EL (cell line): ENCODE measurements at places on chromosomes 1 and 21.

DNA sequence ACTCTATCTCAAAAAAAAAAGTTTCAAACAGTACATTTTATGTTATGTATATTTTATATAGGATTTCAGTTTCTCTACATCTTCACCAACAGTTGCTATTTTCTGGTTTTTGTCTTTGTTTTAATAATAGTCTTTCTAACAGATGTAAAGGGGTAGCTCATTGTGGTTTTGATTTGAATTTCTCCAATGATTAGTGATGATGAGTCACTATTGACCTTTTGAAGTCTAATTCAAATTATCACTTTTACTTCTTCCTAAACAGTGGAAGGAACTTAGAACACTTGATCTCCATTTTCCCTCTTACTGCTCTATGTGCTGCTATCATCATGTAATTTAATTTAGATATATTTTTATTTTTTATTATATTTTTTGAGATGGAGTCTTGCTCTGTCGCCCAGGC, 31.7 kb upstream of the SHCBP1L start:
- DNase-seq, result no peak

GRCh38 chr1:234589064-234589800, 20.7 kb downstream of the IRF2BP2 start:
- no peak for DNase-seq

- DNase-seq, result peak; percentile 9
These were observed 12.0 kb downstream of the OR2M4 start for GRCh38 chr1:248243204-248243603.

- no peak for DNase-seq
These were observed 96.8 kb upstream of the PALMD start for GRCh38 chr1:99548943-99549605.

DNA sequence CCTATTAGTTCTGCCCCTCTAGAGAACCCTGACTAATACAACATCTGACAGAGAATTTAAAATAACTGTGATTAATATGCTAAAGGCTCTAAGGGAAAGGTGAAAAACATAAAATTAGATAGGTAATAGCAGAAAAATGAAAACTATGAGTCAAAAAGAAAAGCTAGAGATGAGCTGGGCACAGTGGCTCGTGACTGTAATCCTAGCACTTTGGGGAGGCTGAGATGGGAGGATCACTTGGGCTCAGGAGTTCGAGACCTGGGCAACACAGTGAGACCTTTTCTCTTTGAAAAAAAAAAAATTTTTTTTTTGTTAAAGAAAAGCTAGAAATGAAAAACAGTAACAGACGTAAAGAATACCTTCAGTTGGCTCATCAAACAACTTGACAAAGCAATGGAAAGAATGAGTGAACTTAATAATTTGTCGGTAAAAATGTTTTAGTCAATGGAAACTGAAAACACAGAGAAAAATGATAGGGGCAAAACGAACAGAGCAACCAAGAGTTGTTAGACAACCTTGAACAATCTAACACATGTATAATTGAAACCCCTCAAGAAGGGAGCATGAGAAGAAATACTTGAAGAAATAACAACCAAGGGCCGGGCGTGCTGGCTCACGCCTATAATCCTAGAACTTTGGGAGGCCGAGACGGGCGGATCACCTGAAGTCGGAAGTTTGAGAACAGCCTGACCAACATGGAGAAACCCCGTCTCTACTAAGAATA, 132.9 kb upstream of the GFI1 start:
- DNase-seq, result no peak

- no peak for DNase-seq
These were observed 2.1 kb downstream of the RCOR3 start for GRCh38 chr1:211261229-211261628.

DNA sequence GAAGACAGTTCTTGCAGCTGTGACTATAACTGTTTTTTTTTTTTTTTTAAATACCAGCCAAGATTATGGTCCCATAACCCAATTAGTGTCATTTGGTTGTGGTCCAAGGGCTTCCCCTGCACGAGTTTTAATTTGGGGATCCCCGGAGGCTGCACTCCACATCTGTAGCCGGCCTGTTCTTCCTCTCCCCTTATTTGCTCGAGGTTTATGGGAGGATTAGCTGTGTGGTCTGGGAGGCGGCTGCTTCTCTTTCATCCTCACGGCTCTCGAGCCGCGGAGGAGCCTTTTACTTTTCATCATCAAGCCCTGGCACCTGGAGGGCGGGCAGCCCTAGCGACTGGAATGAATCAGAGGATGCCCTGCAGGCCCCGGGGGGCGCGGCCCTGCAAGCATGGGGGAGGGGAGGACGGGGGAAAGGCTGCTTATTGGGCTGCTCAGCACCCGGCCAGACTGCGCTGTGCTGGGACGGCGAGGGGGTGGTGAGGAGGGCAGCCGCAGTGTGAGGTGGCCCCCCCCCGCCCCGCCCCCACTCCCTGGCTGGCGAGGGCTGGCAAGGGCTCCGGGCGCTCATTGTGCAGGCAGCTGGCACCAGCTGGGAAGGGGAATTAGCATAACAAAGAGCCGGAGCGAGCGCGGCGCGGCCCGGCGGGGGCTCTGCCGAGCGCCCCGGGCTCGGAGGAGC, 18.5 kb downstream of the SERTAD4 start:
- peak; percentile 58 for DNase-seq

DNA sequence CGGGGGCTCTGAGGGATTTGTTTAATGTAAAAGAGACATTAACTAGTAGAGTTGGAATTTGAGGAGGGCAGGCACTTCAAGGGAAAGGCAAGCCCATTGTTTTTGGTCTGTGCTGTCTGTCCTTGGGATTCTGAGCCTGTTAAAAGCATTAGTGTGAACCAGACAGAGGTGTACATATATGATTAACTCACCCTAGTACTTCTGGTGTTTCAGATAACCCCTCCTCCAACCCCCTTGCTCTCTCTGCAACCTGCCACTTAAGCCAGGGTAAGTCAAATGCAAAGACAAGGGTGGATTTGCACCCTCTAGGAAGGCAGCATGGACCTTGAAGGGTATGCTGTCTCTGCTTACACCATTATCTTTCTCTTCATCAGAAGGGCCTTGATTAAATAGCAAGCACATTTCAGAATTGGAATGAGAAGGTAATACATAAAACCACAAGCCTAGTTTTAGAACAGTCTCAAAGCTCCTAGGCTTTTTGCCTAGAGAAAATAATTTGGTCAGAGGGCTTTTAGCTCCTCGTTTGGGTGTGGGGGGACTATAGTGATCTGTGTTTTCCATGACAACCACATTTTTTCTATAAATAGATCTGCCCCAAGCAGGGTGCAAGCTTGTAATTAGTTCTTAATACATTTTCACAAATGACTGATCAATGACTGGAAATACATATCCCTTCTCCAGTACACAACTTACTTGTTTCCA, 120.7 kb upstream of the SGIP1 start:
- no peak for DNase-seq

DNA sequence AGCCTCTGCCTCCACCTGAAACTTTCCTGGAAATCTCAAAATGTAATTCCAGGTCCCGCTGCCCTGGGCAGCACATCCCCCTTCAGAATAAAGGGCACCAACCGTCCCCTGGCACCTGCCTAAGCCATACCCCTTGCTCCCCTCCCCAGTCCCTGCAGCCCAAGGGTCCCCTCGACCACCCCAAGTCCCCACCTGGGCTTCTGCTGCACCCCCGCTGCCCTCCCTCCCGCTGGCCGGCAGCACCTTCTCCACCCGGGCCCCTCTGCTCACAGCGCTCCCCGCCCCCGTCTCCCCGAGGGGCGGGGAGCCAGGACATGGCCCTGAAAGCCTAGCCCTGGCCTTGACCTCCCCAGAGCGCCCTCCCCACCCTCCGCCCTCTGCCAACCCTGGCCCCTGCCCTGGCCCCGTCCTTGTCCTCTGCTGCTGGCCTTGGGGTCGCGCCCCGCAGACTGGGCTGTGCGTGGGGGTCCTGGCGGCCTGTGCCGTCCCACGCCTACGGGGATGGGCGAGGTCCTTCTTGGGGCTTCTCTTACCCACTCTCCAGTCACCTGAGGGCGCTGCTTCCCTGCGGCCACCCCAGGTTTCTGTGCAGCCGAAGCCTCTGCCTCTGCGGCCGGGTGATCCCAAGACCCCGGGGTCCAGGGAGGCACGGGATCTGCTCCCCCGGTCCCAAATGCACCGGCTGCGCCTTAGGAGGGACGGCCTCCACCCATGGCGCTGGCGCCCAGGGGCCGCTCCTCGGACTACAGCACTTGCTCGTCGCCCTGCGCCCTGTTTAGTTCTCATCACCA, 41.7 kb downstream of the WDR4 start:
- no peak for DNase-seq

- no peak for DNase-seq
These were observed 9.6 kb upstream of the ACTL8 start for GRCh38 chr1:17745479-17745955.

DNA sequence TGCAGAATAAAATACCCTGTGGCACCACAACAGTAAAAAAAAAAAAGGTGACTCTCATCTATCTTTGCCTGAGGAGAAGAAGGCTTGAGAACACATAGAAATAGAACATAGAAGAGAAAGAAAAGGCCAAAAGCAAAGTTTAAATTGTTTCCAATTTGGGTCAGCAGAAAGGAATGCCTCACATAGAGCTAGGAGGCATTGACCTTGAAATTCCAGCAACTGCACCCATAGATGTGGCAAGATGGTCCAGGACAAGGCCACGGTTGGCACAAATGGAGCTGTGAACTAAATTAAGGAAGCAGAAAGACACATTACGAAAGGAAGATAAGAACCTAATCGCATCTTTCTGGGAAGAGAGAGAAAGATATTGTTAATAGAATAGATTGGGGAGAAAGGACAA, 588.3 kb downstream of the LMO4 start:
- DNase-seq, result peak; percentile 41

DNA sequence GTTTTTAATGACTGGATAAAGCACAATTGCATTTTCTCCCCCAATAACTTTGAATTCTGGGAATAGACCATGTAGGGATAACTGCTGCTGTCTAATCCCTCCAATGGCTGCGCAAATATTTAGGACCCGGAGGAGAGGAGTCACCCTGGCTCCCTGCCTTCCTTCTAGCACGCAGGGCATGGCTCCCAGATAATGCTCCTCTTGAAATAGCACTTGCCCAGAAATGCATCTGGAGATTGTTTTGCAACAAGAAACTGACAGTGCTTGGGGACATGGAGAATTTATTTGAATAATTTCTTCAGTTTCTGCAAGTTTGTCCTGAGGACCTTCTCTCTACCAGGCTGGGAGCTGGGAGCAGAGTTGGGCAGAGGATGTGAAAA, 83.5 kb downstream of the MAN1C1 start:
- peak; percentile 34 for DNase-seq

DNA sequence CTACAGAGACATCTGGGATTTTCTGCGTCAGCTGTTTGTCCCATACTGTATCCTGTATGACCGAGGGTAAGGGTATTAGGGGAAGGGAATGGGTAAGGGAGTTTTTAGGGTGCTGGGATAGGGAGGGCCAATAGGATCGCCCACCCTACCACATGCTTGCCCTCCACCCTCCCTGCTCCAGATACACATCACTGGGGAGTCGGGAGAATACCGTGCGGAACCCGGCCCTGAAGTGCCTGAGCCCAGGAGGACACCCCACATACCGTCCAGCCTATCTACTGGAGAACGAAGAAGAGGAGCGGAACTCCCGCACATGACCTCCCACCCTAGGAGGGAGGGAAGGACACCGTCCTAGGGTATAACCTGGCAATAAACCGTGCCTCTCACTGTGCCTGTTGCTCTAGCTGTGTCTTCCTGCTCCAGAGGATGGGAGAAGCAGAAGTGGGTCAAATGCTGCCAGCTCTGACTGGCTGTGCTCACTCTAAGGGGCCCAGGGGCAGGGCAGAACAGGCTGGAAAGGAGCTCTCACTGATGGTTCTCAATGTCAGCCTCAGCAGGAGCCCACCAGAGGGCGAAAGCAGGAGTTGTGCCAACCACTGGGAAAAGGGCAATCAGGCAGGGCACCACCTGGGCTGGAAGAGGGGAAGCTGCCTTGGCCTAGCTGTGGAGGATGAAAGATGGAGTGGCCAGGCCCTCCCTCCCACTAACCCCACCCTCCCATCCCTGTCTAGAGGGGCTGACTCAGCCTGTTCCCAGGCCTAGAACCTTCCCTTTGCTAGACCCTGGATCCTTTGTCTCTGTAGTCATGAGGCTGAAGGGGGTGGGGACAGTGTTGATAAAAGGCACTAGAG, 440 bp upstream of the LENEP start:
- DNase-seq, result peak; percentile 46

GRCh38 chr1:109873278-109874175, 37.1 kb upstream of the CSF1 start:
- DNase-seq, result no peak

DNA sequence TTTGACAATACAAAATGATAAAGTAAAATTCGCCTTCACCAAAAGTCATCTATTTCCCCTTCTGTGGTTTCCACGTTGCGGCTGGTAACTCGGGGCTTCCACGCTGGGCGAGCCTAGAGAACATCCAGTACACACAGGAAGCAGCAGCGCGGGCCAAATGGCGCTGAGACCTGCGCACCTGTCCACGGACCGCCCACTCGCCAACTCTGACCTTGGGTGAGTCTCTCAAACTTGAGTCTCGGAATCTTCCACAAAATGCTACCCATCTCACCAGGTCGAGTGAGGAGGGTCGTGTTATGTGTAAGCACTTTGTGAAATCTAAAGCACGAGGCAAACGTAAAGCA, 820 bp upstream of the TTF2 start:
- no peak for DNase-seq

DNA sequence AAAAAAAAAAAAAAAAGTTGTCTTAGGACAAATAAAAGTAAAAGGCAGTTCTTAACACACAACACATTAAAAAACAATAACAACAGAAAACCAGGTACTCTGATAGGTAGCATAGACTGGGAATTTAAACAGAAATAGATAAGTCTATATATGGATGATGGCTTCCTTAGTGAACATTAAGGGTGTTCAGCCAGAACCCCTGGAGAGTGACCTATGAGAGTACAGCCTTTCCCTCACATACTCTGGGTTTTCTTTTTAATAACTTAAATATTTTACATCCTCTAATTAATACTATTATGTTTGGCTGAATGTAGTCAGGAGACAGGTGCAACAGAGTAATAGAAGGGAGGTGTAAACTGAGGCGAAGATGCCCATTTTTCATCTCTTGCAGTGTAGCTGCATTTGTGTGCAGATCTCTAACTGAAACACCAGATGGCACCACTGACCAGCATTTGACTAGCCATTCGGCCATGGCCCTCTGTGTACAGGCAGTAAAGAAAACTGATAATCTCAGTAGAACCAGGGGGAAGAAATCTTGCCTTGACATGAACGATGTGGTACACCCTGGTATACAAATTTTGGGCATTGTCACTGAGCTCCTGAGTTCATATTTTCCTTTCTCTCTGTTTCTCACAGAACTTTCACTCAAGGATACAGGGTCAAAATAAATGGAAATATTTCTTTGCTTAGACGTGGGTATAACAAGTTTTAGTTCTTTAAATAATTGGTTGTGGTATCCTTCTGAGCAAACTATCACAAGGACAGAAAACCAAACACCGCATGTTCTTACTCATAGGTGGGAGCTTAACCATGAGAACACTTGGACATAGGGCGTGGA, 7.6 kb downstream of the TTF2 start:
- peak; percentile 58 for DNase-seq

- peak; percentile 60 for DNase-seq
These were observed 14.0 kb downstream of the SESN2 start for GRCh38 chr1:28273216-28273860.

DNA sequence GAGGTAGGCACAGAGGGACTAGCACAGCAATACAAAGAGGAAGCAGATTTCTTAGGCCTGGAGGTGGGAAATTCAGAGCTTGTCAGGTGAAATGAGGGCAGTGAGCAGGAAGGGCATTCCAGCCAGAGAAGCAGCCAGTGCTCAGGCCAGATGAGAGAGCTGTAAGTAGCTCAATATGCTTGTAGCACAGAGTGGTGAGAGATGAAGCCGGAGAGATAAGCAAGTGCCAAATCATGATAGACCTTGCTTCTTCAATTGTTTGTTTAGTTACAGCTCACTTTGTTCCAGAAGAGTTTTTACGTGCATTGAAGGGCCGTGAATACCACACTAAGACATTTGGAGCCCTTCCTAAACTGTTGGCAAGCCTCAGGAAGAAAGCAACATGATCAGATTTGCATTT, 42.0 kb upstream of the ADAMTS1 start:
- DNase-seq, result peak; percentile 8
